ENCODE measurements at places on chromosomes 4 and X.
A peak's percentile ranks its signal among the peaks of the same experiment; 100 is the strongest.

DNA sequence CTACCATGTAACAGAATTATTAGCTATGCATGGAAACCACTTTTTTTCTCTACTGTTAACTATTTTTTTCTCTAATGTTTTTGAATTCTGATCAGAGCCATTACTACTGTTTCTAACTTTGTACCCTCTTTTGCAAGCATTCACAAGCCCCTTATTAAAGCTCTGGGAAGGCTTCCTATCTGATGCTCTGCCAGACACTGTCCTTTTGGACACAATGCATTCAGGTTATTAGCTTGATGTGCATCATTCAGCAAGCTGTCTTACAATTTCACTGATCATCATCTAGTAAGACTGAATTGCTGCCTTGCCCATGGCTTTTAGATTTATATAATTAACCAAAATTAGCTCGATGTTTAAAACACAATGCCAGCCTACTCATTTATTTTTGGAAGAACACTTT lies 155.1 kb downstream of the NR3C2 start:
- no peak for DNase-seq

GRCh38 chrX:85611926-85612325 lies 232.5 kb upstream of the POF1B start:
- DNase-seq = no peak

GRCh38 chrX:10525381-10526120 lies 94.8 kb downstream of the MID1 start:
- no peak for DNase-seq

DNA sequence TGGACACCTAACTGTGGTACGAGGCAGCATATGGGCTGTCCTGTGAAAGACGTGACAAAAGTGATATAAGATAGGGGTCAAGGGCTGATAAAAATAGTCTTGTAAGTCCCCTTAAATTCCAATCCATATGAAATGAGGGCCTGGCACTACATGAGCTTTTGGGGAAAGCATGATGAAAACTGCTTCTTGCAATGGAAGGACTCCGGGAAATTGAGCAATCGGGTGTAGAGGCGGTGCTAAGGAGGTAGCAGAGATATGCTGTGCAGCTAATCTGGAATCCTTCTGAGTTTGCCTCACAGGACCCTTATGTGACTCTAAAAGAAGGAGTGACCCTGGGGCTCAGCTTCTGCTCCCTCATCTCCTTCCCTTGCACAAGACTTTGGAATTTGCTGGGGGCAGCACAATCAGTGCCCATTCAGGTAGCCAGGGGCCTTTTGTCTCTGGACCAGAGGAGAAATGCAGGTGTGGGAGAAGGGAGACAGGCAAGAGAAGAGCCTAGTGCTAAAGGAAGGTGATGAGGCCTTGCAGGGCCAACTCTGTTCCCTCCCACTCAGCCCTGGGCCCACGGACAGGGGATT lies 12.8 kb downstream of the CLDN2 start:
- DNase-seq = no peak

DNA sequence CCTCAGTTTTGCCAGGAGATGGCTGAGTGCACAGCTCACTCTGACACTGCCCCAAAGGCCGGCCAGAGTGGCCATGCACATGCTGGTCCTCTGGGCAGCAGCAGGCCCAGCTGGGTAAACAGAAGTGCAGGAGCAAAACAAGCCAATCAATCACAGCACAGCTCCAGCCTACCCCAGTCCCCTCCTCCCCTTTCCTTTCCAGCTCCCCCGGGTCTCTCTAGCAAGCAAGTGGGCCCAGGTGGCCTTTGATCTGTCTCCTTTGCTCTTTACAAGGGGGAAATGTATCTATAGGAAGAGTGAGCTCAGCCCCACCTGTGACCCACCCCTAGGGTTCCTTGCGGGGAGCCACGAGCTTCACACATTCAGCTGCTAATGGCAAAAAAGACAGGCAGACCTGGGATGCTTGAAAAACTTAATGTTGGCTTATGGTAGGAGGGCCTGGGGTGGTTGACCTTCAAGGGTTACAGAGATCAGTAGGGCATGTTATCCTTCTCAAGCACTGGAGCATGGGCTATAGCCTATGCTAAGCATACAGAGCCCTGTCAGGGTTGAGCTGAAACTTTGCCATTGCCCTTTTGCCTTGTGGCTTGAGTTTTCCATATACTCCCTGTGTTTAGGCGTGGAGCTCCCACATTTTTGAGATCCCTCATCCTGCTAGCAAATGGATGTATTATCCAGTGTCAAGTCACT lies 57.8 kb upstream of the PLAC1 start:
- peak; percentile 16 for DNase-seq

Measured in progenitor cell of endocrine pancreas (in vitro differentiated cells).